KG1 (cell line): ENCODE measurements at places on chromosomes 6 and 20.

DNA sequence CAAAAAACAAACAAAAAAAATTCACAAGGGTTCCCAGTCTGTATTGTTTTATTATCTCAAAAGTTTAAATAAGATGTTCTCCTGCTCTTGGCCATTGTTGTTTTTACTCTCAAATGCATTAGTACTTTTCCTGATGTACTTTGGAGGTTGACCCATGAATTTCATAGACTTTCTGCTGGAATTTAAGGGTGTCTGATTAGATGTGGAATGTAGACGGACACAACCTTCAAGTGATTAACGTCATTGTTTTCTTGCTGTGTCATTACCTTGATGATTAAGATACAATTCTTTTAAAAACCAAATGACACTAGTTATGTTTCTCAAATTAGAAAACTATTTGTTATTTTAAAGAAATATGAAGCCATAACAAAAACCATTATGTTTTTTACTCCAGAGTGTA is 421.4 kb upstream of the RUNX2 start:
- DNase-seq: no peak

GRCh38 chr6:29946223-29947076 is 4.1 kb downstream of the HLA-A start:
- DNase-seq: no peak

DNA sequence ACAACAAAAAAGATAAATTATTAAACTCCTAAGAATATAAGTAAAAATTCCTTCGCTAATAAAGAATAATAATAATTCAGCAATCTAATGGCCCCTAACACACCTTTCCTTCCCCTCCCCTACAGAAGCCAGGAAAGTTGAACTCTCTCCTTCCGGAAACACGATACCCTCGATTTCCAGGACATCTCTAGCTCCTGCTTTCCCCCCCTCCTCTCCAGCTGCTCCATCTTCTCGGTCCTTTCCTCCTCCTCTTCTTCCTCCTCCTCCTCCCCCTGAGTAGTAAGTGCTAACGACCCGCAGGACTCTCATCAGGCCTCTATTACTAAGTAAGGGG is 603 bp downstream of the TASP1 start:
- DNase-seq: no peak

GRCh38 chr20:42391807-42392206 is 773.6 kb upstream of the CHD6 start:
- no peak for DNase-seq

DNA sequence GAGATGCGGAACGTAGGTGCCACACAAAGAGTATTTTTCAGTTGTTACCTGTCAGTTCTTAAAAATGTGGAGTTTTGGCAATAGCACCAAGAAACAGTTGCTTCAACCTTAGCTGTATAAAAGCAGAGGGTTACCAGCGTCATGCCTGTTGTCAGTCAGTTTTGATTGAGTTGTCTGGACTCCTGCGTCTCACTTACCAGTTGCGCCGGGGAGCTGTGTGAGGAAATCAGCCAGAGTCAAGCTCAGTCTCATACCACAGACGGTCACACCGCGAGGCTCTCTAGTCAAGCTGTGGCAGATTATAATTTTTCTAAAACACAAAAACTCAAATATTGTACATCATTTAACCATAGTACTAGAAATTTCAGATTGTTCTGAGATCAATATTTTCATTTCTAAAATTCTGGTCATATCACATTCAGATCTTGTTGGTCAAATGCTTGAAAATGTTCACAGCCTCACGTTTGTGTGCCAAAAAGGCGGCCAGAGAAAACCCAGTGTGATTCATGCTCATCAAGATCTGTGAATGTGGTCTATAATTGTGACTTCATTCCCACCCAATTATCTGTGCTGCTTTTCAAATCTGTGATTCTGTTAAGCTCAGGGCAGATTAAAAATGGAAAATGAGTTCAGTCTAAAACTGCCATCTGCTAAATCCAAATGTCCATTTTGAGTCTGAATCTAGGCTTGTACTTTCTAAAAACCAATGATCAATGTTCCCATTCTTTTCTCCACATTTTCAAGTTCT is 37.5 kb downstream of the SASH1 start:
- no peak for DNase-seq

DNA sequence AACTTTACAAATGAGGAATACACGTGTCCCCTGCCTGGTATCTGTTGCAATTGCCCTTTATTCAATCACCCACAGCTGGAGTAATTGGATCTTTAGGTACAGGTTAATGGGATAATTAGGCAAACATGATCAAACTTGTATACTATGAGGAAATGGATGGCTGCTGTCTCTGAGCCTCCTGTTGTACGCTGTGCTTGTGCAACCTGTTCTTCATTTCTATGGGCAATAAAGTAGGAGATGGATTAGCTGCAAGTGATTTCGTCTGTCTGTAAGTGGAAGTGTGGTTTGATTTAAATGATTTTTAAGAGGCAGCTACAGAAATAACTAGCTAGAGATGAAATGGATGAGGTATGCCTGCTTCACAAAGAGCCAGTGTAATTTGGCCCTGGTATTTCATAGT is 474.1 kb downstream of the RNF144B start:
- no peak for DNase-seq

GRCh38 chr6:25053875-25054371 is 118.2 kb upstream of the RIPOR2 start:
- no peak for DNase-seq

DNA sequence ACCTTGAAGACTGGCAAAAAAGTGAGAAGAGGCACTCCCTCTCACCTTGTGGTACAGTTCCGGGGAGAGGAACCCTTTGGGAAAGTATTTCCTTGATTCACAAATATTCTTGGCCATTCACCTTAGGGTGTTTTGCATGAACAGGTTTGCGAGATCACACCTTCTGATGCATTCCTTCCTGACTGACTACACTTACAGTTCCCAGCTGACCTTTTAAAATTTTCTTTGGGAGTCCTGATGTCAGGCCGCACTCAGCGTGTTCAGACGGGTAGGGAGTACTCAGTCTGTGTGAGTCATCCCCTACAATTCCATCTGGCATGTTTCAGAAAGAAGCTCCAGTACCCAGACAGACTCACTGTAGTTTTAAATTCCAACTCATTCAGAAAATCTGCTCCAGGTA is 1.7 kb downstream of the ADGRF4 start:
- DNase-seq: no peak

- DNase-seq: no peak
These were observed 825.3 kb upstream of the GJE1 start for GRCh38 chr6:141307309-141307998.

DNA sequence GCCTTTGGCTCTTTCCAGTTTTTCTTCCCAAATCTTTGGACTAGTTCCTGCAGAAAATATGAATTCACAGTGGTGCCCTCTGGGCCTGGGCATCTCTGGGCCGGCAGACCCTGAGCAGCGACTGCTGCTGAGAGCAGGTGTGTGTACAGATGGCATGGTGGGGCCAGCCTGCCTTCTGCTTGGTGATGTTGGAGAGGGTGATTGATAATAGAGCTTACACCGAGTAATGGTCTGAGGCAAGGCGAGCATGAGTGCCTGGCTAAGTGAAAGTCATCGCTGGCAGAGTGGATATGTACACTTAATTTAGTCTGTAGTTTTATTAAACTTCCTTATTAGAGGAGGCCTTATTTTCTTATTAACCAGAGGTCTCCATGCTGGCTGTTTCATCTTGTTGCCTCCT is 156.9 kb downstream of the CDKAL1 start:
- no peak for DNase-seq

- no peak for DNase-seq
These were observed 119.9 kb upstream of the PRND start for GRCh38 chr20:4601630-4602296.

DNA sequence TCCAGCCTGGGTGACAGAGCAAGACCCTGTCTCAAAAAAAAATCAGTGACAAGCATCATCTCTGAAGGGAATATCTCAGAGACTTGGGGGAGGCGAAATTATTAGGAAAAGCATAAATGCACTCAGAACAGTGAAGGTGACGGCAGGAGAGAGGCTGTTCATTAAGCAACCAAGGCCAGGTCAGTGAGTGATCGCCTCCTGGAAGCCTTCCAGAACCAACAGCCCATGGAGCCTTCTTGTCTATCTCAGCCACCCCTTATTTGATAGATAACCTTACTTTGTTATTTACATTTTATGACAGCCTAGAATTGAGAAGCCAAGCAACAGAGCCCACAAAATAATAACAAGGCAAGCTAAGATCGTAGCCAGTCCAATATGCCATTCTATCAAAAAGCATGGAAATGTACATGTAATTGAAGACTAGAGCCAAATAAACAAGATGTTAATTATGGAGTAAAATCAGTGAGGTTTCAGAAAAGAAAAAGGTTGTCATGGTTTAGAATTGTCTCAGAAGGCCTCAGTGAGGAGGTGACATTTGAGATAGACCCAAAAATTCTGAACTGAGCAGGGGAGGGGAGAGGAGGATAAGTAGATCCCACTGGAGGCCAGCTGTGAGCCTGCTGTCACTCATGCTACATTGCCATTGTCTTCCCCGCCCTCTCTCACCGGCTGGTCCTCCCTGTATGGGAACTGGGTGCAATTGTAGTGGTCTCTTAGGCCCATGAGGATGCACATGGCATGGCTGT is 17.8 kb downstream of the BNIP5 start:
- DNase-seq: no peak

GRCh38 chr20:37356387-37356786 is 10.4 kb downstream of the SRC start:
- no peak for DNase-seq

GRCh38 chr6:128491610-128492206 is 28.7 kb downstream of the PTPRK start:
- DNase-seq: no peak

DNA sequence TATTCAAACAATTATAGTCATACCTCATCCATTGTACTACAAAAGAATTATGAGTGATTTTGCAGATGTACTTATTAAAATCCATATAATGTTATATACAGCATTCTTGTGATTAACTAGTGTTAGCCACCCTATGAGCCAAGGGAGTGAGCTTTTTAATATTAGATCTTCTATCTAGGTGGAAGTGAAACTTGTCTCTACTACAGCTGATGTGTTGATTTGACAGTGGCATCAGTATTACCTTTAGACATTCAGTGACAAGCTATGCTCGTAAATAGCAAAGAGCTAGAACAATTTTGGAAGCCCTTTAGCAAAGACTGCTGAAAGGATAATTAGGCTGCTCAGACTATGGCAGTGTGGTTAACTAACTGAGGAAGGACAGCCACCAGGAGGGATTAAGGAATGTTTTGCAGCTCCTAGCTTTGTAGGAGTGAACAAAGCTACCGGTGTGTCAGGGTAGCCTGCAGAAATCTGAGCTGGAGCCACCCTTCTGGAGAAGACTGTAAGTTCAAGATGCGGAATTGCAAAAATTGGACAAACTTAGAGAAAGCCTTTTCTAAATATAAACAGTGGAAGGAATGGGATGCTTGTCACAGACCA is 73.7 kb downstream of the AFG1L start:
- DNase-seq: no peak

DNA sequence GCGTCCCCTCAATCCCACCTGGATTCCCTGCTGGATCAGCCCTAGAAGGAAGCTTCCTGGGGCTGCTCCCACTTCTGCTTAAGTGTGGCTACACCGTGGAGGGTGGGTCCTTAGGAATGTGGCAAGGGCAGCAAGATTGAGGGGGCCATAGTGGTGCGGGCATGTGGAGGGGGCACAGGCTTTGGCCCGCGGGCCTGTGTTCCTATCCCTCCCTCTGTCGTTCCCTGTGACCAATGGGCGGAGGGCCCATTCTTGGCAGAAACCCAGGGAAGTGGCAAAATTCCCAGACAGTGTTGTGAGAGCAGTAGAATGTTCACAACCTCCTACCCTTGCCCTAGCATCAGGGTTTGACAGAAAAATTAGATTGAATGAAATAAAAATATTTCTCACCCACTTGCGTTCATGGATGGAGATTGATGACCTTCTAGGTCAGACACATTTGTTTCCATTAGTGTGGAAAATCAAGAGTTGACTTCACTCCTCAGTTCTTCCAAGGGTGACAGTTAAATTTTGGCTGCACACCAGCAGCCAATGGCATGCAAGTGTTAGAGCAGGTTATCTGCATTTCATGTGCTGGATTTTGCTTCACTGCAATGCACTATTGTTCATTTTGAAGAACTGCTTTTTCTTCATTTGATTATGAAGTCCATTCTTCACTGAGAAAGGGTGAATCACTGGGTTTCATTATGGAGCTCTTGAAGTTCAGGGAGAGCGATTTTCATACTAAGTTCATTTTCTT is 49.3 kb upstream of the AHI1 start:
- no peak for DNase-seq

DNA sequence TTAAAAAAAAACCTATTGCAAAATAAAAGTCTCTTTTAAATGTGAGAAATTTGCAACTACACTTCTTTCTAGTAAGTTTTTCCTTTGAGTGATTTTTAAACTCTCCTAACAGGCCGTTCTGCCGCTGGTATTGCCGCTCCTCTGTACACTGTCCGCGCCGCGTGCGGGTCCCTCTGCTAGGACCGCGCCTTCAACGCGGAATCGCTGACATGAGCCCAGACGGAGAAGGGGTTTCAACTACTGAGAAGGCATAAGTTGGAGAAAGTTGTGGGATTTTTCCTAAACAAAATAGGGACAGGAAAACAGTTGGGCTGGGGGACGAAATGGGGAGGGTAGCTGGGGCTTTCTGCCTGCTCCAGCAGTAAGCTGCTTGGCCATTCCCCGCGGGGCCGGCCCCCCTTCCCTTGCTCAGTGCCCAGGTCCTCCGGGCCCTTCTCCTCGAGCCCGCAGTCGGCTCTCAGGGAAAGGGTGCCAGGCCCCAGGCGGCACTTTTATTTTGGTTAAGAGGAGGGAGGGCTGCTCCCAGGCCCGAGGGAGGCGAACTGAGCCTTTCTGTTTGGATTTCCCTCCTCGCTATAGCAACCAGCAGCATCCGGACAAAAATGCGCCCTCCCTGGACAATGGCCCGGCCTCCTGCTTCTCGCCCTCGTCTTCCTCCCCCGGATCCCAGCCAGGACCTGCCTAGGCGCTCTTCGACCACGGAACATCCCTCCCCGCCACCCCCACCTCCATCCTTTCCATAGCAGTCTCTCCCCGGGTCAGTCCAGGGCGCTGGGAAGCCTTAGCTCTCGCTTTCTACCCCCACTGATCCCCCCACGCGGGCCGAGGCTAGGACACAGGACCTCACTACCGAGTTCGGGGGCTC is 6.8 kb upstream of the POU3F2 start:
- no peak for DNase-seq

GRCh38 chr6:21665392-21666200 is 72.0 kb downstream of the SOX4 start:
- DNase-seq: no peak

GRCh38 chr20:10447028-10447427 is 11.9 kb downstream of the SLX4IP start:
- no peak for DNase-seq

GRCh38 chr6:1129131-1129530 is 182.8 kb upstream of the FOXQ1 start:
- no peak for DNase-seq
